Left lung (tissue), 14 donors: ENCODE measurements at places on chromosomes 1 and 21. TPM values are rescaled to one million over a fixed set of nuclear protein-coding genes. Genes with fewer than 3 reads are reported as not detected.

Gene FCER1G
- polyA plus RNA-seq = 22.0 TPM

Gene NBPF4
- not detected for polyA plus RNA-seq

DNA sequence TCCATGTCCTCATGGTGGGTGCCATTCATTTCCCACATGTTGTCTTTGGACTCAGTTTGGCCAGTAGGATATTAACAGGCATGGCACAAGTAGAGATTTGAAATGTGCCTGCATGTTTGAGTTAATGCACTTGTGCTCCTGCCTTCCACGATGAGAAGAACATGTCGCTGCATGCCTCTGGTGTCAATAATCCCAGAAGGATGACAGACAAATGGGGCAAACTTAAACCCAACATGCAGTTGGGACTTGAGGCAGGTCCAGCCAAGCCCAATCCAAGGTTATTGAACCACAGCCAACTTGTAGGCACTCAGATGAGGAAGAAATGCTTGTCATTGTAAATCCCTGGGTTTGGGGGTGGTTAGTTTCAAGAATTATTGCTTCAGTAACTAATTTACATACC is 174.6 kb downstream of the TRIM33 start:
- DNase-seq = no peak

Gene LORICRIN
- not detected for polyA plus RNA-seq
